ENCODE measurements at places on chromosomes 16 and 17. TPM values are rescaled to one million over a fixed set of nuclear protein-coding genes. Genes with fewer than 3 reads are reported as not detected.

Gene TBX6
- 1.0 TPM for total RNA-seq

DNA sequence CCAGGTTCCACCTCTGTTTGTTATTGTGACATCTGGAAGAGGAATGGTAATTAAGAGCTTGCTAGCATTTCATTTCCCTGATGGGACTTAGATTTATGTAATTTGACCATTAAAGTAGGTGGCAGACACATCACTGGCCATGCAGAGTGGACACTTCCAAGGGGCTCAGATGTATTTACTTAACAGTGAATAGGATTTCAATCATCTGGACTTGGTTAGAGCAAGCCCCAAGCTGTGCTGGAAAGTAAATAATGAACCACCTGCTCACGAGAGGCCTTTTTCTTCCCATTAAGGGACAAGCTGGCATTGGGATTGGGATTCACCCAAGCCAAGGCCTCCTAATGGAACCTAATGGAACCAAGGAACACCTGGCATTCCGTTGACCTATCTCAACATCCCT, 395.3 kb downstream of the HS3ST4 start:
- DNase-seq: no peak

DNA sequence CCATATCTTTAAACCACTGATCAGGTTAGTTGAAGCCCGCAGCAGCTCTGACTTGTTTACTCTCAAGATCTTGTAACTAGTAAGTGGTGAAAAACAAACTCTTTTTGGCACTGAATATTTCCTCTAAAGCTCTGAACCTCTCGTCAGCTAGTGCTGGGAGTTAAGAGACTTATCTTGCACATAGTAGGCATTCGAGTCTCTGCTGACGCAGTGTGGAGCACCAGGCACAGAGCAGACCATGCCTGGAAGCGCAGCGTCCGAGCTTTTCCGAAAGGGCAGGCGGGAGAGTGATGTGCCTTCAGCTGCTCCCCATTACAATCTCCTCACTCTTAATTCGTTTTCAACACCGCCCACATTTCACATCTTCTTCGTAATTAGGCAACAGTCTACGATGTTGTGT, 63.0 kb downstream of the SMG6 start:
- no peak for DNase-seq

- no peak for DNase-seq
Observed at GRCh38 chr17:12821376-12821940, 32.2 kb downstream of the ARHGAP44 start.

GRCh38 chr17:55322453-55322985, 57.8 kb downstream of the HLF start:
- DNase-seq: no peak
